ENCODE measurements at places on chromosomes 2 and 18.
A peak's percentile ranks its signal among the peaks of the same experiment; 100 is the strongest.

DNA sequence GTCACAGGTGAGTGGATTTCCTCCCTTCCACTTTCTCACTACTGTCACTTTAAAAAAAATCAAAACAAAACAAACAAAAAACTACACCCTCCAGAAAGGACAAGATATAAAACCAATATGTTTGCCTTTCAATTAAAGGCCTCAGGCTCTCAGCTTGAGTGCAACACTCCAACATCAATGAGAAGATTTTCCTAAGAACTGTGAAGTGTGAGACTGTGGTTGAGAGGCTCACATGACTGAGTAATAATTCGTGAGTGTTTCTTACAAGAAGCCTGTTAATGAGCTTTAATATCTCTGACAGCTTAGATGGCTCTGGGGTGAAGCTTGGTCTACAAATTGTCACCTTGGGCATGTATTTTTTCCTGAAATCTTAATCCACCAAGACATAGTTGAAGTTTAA lies 216.1 kb downstream of the ETAA1 start:
- no peak for ATAC-seq

- ATAC-seq = no peak
Measured at GRCh38 chr18:66209656-66210055, 394.2 kb downstream of the CDH19 start.

DNA sequence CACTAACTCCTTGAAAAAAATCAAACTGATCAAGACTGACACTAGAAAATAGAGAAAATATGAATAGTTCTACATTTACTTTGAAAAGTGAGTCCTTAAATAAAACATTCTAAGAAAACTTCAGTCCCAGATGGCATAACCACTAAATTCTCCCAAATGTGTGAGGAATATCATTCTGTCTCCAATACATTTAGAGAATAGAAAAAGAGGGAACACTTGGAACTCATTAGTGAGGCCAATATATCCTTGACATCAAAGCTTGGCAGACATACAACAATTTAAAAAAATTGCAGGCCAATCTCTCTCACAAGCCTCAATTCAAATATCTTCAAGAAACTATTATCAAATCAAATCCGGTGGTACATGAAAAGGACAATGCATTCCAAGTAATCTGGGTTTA lies 79.3 kb upstream of the TMEM247 start:
- ATAC-seq = no peak

- no peak for ATAC-seq
Measured at GRCh38 chr2:189933041-189933440, 129.5 kb downstream of the MSTN start.

DNA sequence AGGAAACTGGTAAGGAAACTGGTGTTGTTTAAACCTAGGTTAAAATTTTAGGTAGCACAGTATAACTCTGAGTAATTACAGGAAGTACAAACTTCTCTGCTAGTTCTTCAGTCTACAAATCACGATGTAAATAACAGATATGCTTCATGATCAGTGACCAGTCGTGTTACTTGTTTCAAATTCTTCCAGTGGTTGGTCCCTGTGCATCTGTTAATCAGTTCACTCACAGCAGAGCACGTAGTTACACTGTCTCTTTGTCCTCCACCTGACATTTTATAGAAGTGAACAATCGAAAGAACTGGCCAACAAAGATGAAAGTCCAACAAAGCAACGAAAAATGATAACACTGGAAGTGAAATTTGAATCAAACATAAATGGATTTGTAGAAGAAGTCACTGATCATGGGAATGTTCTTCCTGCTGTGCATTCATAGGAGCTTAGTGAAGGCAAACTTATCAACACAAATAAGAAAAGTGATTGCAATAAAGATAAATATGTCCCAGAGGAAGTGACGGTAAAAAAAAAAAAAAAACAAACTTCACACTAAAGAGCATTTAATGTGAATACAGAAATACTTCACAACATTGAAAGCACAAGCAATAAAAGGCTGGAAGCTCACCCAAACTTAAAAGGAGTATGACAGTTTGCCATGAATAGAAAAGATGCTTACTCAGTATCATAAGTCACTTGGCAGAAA lies 7.0 kb downstream of the EIF2AK2 start:
- no peak for ATAC-seq

GRCh38 chr2:26469092-26469710 lies 8.7 kb downstream of the OTOF start:
- no peak for ATAC-seq

GRCh38 chr2:36427790-36428243 lies 72.2 kb downstream of the CRIM1 start:
- ATAC-seq = peak; percentile 40

Measured in SK-N-SH treated with all-trans-retinoic acid at 6 μM for 48 hours (cell line).